Esophagus squamous epithelium (tissue), 5 donors: ENCODE measurements at places on chromosomes 11 and 22. TPM values are rescaled to one million over a fixed set of nuclear protein-coding genes. Genes with fewer than 3 reads are reported as not detected.

Gene DBX1
- total RNA-seq = not detected

GRCh38 chr11:66432597-66432996, 6.1 kb downstream of the MRPL11 start:
- no peak for DNase-seq

DNA sequence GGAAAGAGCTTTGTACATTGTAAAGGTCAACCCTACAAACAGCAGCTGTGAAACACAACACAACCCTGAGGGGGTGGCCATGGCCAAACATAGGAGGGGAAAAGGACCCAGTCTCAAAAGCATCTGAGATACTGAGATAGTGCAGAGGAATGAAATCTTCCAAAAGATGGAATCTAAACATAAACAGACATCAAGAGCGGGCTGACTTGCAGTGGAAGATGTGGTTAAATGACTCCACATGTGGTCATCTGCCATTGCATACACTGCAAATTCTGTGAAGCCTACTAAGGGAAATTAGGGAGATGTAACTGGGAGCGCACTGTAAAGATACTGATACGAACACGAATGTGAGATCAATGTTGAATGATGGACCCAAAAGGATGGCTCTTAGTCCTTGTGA, 22.0 kb downstream of the BDNF start:
- DNase-seq = no peak

- DNase-seq = no peak
Measured at GRCh38 chr11:66002648-66003225, 434 bp downstream of the BANF1 start.

GRCh38 chr22:42065438-42066125, 5.0 kb downstream of the NAGA start:
- no peak for DNase-seq

DNA sequence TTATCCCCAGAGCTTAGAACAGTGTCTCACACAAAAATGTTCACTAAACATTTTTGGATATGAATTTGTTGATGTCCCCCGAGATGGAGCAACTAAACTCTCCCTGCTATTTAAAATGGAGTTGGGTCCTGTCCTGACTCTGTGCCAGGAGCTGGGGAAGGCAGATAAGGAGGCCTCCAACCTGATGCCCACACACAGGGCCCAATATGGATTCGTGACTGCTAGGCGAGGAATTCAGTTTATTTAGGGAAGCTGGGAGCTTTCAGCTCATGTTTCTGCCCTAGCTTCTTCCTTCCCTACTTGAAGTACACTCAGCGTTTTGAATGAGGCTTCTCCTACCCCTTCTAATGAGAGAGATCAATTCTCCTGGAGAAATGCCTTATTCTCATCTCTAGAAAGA, 373.0 kb upstream of the LARGE1 start:
- DNase-seq = no peak

- DNase-seq = no peak
Measured at GRCh38 chr11:16226245-16226644, 130.1 kb downstream of the SOX6 start.

- no peak for DNase-seq
Measured at GRCh38 chr22:33418484-33418883, 360.3 kb upstream of the SYN3 start.

Gene NXPE1
- total RNA-seq = not detected

Gene GAL3ST1
- not detected for total RNA-seq

Gene KRTAP5-7
- total RNA-seq = not detected

DNA sequence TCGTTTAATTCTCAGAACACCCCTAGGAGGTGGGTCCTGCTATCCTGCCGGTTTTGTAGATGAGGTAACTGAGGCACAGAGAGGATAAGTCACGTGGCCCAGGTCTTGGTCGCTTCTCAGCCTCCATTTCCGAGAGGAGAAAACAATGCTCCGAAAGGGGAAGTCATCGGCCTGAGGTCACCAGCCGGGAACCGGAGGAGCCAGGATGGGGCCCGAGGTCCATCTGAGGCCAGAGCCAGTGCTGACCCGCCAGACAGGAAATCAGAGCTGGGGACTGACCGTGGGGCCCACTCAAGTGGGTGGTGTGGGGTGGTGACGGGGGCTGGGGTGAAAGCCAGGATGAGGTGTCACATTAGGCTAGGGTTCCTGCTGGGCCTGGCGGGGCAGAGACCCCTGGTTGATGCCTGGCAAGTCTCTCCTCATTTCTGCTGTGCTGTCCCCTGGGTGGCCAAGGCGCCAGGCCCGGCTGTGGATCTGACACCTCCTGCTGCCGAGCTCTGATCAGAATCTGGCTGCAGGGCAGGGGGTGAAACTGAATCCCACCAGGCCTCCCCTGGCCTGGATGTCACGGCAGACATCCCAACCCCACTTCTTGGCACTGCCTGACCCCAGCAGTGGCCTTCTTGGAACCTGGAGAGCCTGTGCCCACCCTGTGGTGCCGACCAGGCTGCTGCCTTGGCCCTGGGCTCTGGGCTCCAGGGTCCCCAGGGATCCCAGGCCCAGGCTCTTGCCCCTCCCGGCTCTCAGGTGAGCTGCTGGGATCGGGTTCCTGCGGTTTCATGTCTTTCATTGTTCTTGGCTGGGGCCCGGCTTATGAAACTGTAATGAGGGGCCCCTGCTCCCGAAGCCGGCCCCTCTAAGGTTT, 12.0 kb downstream of the TRIOBP start:
- DNase-seq = no peak

Gene LDLRAD3
- total RNA-seq = 6.8 TPM

Gene GTSE1
- total RNA-seq = 2.7 TPM

- no peak for DNase-seq
Measured at GRCh38 chr11:17821648-17822400, 87.2 kb downstream of the KCNC1 start.

DNA sequence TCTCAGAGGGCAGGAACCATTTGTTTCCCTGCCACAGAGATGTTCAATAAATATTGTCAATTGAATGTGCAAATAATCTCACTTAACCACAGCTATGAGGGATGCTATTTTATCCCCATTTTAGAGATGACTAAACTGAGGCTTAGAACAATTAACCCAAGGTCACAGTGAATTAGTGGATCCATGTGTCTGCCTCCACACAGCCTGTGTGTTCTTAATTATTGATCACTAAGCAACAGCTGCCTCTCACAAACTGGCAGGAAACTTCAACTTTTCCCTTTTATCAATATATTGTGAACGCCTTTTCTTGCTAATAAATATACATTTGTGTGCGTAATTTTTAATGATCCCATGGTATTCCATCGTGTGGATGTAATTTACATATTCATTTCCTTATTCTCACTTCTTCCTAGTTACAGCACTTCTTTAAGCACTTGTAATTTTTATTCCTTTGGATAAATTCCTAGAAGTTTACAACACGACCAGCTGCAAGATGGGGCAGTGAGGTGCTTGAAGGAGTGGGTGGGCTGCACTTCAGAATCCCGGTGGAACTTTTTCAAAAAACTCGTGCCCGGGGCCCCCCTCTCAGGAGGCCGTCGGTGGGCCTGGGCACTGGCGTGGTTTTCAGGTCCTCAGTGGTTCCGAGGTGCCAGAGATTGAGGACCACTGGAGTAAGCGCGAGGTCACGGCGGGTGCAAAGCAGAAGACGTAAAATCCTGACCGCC, 915 bp upstream of the SREBF2 start:
- DNase-seq = no peak

GRCh38 chr11:2825889-2826678, 59.5 kb downstream of the CDKN1C start:
- no peak for DNase-seq

- no peak for DNase-seq
Measured at GRCh38 chr22:46457502-46458488, 79.6 kb downstream of the CELSR1 start.

Gene SPATA19
- total RNA-seq = not detected

DNA sequence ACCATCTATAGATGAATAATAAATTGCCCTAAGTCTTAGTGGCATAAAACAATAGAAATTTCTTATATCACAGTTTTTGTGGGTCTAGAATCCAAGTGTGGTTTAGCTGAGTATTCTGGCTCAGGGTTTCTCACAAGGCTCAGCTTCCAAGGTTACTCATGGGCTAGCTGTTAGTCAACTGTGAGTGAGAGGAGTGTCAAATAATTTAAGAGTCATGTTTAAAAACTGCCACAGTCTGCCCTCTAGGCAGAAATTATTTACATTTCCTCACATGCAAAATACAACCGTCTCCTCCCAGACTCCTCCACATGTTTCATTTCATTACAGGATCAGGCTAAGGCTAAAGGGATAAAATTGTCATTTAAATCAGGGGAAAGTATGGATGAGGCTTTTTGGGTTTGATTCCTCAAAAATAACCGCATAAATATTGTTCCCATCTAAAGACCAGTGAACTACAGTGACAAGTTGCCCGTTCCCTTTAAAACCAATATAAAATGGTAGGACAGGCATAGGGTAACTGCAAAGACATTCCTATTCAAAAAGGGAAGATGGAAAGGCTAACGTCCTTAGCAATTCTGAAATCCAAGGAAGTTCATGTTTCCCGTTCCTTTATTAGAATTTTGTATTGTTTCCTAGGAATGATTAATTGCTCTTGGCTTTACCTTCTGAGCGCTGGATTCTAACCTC, 324.3 kb downstream of the DYNC2H1 start:
- DNase-seq = no peak

DNA sequence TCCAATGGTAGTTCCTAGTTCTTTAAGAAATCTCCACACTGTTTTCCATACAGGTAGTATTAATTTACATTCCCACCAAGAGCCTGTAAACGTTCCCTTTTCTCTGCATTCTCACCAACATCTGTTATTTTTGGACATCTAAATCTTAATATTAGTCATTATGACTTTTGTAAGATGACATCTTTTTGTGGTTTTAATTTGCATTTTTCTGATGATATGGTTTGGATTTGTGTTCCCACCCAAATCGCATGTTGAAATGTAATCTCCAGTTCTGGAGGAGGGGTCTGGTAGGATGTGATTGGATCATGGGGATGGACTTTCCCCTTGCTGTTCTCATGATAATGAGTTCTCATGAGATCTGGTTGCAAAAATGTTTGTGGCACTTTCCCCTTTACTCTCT, 89.0 kb downstream of the MUC15 start:
- DNase-seq = no peak

Gene GAL3ST3
- not detected for total RNA-seq

GRCh38 chr11:120031156-120031555, 106.8 kb downstream of the TRIM29 start:
- no peak for DNase-seq

Gene TUB
- total RNA-seq = 2.9 TPM

DNA sequence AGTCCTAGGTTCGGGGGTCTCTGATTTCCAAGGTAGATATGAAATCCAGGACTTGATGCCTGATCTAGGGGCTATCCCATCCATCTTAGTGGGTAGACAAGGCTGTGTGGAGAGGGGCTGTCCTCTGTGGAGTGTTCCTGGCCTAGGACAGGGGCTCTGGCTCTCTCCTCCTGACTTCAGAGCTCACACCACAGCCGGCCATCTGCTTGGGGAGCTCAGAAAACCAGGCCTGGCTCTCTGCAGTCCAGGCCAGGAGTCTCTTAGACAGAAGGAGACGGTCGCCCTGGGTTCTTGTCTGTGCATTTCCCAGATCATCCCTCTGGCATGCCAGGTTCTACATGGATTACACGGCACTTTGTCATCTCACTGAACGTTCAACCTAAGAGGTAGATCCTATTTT, 17.9 kb downstream of the TUB start:
- no peak for DNase-seq

DNA sequence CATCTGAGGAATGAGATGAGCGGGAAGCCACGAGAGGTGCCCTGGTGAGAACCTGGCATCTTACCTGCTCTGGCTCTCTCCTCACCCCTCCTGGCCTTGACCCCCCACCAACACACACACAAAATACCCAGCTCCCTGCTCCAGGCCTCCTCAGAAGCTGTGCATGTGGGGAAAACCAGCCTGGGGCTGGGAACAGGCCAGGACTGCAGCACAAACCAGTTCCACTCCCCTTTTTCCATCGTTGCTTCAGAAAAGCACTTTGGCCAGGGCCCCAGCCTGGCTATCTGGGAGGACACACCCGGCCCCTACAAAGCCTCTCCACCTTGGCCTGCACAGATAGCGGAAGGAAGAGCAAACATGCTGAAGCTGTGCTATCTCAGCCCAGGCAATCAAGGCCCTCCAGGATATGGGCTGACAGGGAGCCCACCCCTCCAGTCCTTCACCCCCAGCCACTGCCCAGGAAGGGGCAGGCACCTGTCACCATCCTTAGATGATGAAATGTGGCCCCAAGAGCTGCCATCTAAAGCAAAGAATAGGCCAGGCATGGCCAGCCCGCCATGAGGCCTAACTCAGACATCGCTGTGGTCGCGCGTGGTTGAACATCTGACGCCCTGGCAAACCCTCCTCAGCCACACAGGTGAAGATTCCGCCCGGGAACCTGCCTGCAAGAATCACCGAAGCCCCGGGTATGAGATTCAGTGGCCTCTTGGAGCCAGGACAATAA, 35.4 kb downstream of the PISD start:
- DNase-seq = no peak

Gene PTDSS2
- total RNA-seq = 34.3 TPM

DNA sequence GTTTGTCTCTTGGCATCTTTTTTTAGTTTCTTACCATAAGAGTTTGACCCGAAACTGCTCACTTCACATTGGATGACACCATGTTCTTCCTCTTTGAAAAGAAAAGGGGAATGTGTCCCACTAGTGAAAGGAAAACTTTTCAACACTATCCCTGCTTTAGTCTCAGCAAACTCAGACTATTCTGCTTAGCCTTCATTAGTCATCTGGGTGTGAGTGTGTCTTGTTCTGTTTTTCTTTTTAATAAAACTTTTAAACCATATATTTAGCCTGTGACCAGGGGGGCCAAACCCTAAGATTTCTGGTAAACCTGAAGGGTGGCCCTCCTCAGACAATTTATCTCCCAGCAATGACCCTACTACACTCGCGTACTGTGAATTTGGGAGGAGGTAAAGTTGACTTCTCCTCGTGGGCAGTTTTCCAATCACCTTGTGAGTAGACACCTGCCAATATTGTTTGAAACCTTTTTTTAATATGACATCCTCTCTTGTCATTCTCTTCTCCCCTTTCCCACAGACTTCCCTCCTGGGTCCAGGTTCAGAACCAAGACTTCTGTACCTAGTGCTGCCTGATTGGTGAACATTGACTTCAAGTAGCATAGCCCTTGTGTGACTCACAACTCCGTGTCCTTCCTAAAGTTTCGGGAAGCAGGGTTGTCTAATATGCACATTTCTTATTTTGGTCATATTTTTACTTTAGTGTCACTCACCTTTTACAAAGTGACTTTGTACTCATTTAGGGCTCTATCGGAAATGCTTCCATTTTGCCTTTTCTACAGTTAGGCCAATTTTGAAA, 39.9 kb downstream of the DBX1 start:
- DNase-seq = no peak

DNA sequence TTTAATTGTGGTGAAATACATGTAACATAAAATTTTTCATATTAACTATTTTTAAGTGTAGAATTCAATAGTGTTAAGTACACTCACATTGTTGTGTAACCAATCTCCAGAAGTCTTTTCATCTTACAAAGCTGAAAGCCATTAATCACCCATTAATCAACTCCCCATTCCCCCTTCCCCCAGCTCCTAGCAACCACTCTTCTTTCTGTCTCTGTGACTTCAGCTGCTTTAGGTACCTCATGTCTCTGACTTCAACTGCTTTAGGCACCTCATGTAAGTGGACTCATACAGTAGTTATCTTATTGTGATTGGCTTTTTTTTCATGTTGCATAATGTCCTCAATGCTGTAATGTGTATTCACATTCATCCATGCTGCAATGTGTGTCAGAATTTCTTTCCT, 150.8 kb upstream of the NTM start:
- no peak for DNase-seq
